ENCODE measurements at places on chromosomes 3 and 15. TPM values are rescaled to one million over a fixed set of nuclear protein-coding genes. Genes with fewer than 3 reads are reported as not detected.
A peak's percentile ranks its signal among the peaks of the same experiment; 100 is the strongest.

DNA sequence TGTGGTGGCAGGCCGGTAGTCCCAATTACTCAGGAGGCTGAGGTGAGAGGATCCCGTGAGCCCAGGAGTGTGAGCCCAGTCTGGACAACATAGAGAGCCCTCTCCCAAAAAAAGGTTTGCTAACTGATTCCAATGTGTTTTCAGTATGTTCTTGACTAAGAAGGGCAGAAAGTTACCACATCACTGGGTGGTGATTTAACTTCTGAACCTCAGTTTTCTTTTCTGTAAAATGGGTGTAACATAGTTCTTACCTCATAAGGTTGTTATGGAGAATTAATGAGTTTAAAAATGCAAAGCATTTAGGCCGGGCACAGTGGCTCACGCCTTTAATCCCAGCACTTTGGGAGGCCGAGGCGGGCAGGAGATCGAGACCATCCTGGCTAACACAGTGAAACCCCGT lies 28.5 kb upstream of the RAF1 start:
- no peak for DNase-seq
- H3K4me3 ChIP-seq: no peak overlapping the region
- H3K27me3 ChIP-seq: no peaks in the 10 kb centered on the region
- H3K36me3 ChIP-seq: no peaks in the 10 kb centered on the region

DNA sequence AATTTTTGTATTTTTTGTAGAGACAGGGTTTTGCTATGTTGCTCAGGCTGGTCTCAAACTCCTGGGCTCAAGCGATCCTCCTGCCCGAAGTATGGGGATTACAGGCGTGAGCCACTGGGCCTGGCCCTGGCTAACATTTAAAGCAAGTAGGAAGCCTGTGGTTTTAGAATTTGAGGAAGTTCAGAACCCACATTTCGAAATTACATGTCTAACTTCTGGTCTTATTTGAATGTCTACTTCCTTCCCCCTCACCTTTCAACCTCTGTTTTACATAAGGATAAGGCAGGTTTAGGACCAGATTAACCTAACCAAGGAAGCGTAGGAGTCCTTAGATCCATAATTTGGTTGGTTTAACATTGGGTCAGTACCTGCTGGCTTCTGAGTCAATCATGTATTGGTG lies 120.5 kb upstream of the PROK2 start:
- H3K27me3 ChIP-seq: peaks cover 12% of the 10 kb centered on the region
- no peak for DNase-seq
- H3K4me1 ChIP-seq: peaks cover 12% of the 10 kb centered on the region
- no peak overlapping the region for H3K4me3 ChIP-seq

GRCh38 chr3:114659109-114660061 lies 365.6 kb downstream of the TIGIT start:
- peaks cover 13% of the 10 kb centered on the region for H3K4me1 ChIP-seq
- no peak for DNase-seq
- H3K27me3 ChIP-seq: no peaks in the 10 kb centered on the region
- H3K27ac ChIP-seq: peak overlapping the region; percentile 64
- no peak overlapping the region for H3K4me3 ChIP-seq
- peaks cover 1% of the 10 kb centered on the region for H3K36me3 ChIP-seq

DNA sequence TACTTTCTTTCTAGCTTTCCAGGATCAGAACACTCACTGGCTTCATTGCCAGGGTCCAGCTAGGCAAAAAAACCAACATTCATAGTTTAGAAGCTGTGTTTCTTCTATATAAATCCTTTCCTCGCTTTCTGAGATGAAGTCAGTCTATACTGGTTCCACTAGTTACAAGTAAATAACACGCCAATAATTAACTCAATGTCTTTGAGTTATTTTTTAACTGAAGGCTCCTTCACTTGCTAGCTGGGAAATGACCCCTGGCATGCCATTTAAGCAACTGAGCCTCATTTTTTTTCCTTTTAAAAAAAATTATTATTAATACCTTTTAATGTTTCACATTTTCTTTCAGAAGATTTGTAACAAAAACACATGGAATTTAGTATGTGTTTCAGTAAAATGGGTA lies 2.1 kb upstream of the CCDC174 start:
- peak overlapping the region; percentile 79 for H3K27ac ChIP-seq
- no peaks in the 10 kb centered on the region for H3K36me3 ChIP-seq
- H3K27me3 ChIP-seq: peaks cover 4% of the 10 kb centered on the region
- peaks cover 41% of the 10 kb centered on the region for H3K4me1 ChIP-seq
- no peak for DNase-seq

DNA sequence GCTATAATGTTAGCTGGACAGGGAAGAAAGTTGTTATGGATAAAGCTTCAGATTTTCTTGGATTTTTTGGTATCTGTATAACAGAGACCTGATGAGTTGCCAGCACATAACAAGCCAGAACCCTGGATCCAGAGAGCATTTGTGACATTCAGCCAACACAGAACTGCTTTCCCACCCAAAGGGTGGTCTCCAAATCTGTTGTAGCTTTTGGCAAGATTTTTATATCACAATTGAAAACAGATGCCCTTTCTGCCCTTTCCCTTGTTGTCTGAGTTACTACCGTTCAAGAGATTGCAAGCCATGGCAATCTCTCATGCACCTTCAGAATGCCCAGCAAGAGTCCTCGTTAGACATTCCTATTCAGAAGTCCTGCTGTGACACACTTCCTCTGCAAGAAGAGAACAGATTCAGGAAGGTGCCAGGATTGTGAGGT lies 107.6 kb upstream of the FGF7 start:
- no peaks in the 10 kb centered on the region for H3K27me3 ChIP-seq
- peaks cover 1% of the 10 kb centered on the region for H3K4me1 ChIP-seq
- no peak overlapping the region for H3K27ac ChIP-seq
- peaks cover 6% of the 10 kb centered on the region for H3K36me3 ChIP-seq
- no peak for DNase-seq

- no peaks in the 10 kb centered on the region for H3K27me3 ChIP-seq
- H3K36me3 ChIP-seq: peaks cover 4% of the 10 kb centered on the region
- H3K4me1 ChIP-seq: peaks cover 19% of the 10 kb centered on the region
- DNase-seq: no peak
Observed at GRCh38 chr3:23276913-23277658, 74.0 kb downstream of the UBE2E2 start.

Gene PEX11A
- 4.9 TPM for total RNA-seq

All from progenitor cell of endocrine pancreas (in vitro differentiated cells).